Activated T-helper 17 cell treated with anti-CD3 and anti-CD28 coated beads, Interleukin-2, amount 50 U/mL, for 72 hours (primary cell): ENCODE measurements at places on chromosomes 7 and 10. TPM values are rescaled to one million over a fixed set of nuclear protein-coding genes. Genes with fewer than 3 reads are reported as not detected.

Gene CYP26C1
- total RNA-seq = not detected

- ATAC-seq = no peak
Observed at GRCh38 chr7:80185571-80185970, 50.9 kb downstream of the GNAI1 start.

GRCh38 chr10:100501423-100501822 is 18.2 kb downstream of the SEC31B start:
- no peak for ATAC-seq

GRCh38 chr7:2201686-2202360 is 30.9 kb downstream of the MAD1L1 start:
- no peak for ATAC-seq

GRCh38 chr10:59830601-59831259 is 75.6 kb downstream of the CCDC6 start:
- ATAC-seq = no peak

DNA sequence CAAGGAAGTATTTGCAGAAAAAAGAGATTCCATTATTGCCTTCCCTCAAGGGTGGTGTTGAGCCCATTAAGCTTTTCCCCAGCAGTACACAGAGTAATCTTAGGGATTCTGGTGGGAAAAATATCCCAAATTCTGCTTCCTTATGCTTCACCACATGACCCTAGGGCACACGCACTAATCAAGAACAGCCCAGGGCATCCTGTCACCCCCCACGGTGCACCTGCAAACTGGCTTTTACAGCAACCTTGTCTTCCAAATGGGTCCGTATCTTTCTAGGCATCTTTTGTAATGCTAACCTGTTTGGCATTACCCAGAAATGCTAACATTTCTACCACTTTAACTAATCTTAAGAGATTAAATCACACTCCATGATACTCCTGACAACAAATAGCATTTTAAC is 926 bp upstream of the C7orf33 start:
- ATAC-seq = no peak
